ENCODE measurements at places on chromosomes 5 and 9. TPM values are rescaled to one million over a fixed set of nuclear protein-coding genes. Genes with fewer than 3 reads are reported as not detected.

Gene ESM1
- 411 TPM for total RNA-seq

Gene CNTFR
- not detected for total RNA-seq

Gene RORB
- total RNA-seq, result not detected

Gene ADAMTS6
- 77.3 TPM for total RNA-seq

Gene PAEP
- not detected for total RNA-seq

Gene DMRTA1
- 0.27 TPM for total RNA-seq

Gene PDLIM4
- 87.9 TPM for total RNA-seq

Gene SH3GL2
- total RNA-seq, result 0.13 TPM

Gene PHF24
- total RNA-seq, result not detected

Gene TLR4
- 139 TPM for total RNA-seq

Gene MAP1B
- 318 TPM for total RNA-seq

Gene CERCAM
- 20.7 TPM for total RNA-seq

Gene GZMA
- not detected for total RNA-seq

Gene ODF2
- total RNA-seq, result 44.8 TPM

Gene NOXA1
- total RNA-seq, result 0.29 TPM

Gene MEIKIN
- not detected for total RNA-seq

Gene FEM1C
- total RNA-seq, result 29.9 TPM

Gene F12
- total RNA-seq, result 1.7 TPM

Gene PLCXD3
- under 0.01 TPM for total RNA-seq

Gene GRAMD2B
- total RNA-seq, result 3.4 TPM

Gene TAF11L5
- total RNA-seq, result not detected

Gene RNF130
- total RNA-seq, result 36.5 TPM

Gene TSSK1B
- not detected for total RNA-seq

Gene IL9
- total RNA-seq, result not detected

Gene SCGB3A1
- total RNA-seq, result not detected

Gene FXN
- 11.5 TPM for total RNA-seq

Gene SLC36A2
- total RNA-seq, result not detected

Gene AQP7
- total RNA-seq, result 0.13 TPM

Gene SPEF2
- total RNA-seq, result 1.7 TPM

Gene FCN2
- total RNA-seq, result not detected

Gene COL23A1
- total RNA-seq, result not detected

All from thoracic aorta endothelial cell (primary cell).